ENCODE measurements at places on chromosomes 13 and 19. TPM values are rescaled to one million over a fixed set of nuclear protein-coding genes. Genes with fewer than 3 reads are reported as not detected.

GRCh38 chr13:113500530-113501265, 10.2 kb upstream of the DCUN1D2 start:
- H3K36me3 ChIP-seq, result peaks cover 27% of the 10 kb centered on the region
- no peak overlapping the region for H3K4me3 ChIP-seq
- DNase-seq, result peak; percentile 50
- peaks cover 32% of the 10 kb centered on the region for H3K4me1 ChIP-seq

DNA sequence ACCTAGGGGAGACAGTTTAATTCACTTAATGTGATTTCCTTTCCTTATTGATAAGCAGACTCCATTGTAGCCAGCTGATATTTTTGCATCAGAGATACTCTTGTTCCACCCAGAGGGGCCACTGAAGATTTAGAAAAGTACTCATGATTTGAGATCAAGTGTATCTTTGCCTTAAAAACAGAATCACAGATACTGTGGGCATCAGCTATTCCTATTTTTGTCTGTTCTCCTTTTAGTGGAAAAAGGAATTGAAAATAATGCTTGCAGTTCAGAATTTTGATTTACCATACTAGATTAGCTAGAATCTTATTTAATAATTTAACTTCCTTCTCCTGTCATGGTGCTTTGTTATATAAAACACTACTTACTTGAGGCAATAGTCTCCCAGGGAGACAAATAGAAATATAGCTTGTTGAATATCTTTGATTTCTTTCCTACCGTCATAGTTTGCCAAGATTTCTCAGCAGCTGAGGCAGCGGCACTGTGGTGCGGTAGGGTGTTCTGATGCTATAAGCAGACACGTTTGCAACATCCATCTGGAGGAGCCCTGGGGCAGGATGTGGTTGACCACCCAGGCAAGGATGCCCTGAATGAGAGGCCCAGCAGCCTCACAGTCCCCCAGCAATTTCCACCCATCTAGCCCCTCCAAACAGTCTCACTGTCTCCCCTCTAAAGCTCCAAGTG, 47.0 kb upstream of the RAP2A start:
- no peak overlapping the region for H3K4me3 ChIP-seq
- peaks cover 4% of the 10 kb centered on the region for H3K36me3 ChIP-seq
- H3K27me3 ChIP-seq, result no peaks in the 10 kb centered on the region
- peaks cover 24% of the 10 kb centered on the region for H3K4me1 ChIP-seq
- H3K27ac ChIP-seq, result no peak overlapping the region
- DNase-seq, result no peak

GRCh38 chr13:51235756-51236490, 13.7 kb downstream of the FAM124A start:
- H3K36me3 ChIP-seq, result peaks cover 10% of the 10 kb centered on the region
- no peak overlapping the region for H3K27ac ChIP-seq
- H3K4me3 ChIP-seq, result no peak overlapping the region
- peaks cover 31% of the 10 kb centered on the region for H3K4me1 ChIP-seq

DNA sequence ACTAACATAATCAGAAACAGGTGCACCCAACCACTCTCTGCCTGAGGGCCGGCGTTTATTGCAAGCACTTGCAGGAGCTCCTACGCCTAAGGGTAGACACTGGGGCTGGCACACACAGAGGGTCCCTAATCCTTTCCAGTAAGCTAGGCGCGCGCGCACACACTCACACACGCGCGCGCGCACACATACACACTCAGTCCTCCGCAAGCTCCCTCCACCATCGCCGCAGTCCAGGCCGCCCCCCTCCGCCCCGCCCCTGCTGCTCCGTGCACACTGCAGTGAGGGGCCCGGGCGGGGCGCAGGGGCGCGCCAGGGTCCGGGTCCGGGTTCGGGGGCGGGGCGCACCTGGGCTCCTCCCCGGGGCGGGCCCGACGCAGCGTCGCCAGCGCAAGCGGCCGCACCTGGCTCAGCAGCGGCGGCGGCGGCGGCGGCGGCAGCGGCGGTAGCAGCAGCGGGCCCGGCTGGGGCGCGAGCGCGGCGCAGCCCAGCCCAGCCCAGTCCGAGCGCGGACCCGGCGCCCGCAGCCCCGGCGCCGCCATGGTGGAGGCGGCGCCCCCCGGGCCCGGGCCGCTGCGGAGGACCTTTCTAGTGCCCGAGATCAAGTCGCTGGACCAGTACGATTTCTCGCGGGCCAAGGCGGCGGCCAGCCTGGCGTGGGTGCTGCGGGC, at the start of gene CAMSAP3:
CAMSAP3 (plus strand) TSS at position 398 of the 668 bp plus-strand sequence; CDS start at position 538, 140 bp downstream.
- H3K27ac ChIP-seq, result no peak within 1 kb of the TSS
- peaks cover 68% of the 10 kb centered on the region for H3K27me3 ChIP-seq
- no peaks in the 10 kb centered on the region for H3K36me3 ChIP-seq
- H3K4me3 ChIP-seq, result peak within 1 kb of the TSS; percentile 46
- H3K4me1 ChIP-seq, result no peaks in the 10 kb centered on the region

The ZNF543 gene
- 2.1 TPM for polyA plus RNA-seq

The TMEM238 gene
- polyA plus RNA-seq, result not detected

The SPACA4 gene
- polyA plus RNA-seq, result not detected

The ZNF835 gene
- polyA plus RNA-seq, result 1.2 TPM
